ENCODE measurements at places on chromosomes 7 and 10.

- no peak for DNase-seq
Observed at GRCh38 chr10:106410331-106410730, 754.2 kb downstream of the SORCS1 start.

- no peak for DNase-seq
Observed at GRCh38 chr7:110633313-110633712, 457.6 kb upstream of the LRRN3 start.

GRCh38 chr10:128429835-128430513 is 303.8 kb upstream of the MKI67 start:
- DNase-seq = peak; percentile 12

GRCh38 chr10:48904861-48905260 is 34.8 kb downstream of the LRRC18 start:
- DNase-seq = no peak

- DNase-seq = no peak
Observed at GRCh38 chr10:45410807-45411606, 37.0 kb downstream of the ALOX5 start.

- DNase-seq = no peak
Observed at GRCh38 chr10:108632144-108632543, 1291.2 kb downstream of the XPNPEP1 start.

DNA sequence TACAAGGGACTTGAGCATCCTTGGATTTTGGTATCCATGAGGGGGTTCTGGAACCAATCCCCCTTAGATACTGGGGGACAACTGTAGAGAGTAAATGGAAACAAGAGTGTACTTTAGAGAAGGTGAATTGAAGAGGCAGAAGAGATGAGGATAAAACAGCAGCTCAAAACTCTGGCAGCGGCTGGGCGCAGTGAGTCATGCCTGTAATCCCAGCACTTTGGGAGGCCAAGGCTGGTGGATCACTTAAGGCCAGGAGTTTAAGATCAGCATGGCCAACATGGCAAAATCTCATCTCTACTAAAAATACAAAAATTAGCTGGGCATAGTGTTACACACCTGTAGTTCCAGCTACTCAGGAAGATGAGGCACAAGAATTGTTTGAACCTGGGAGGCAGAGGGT is 218.7 kb downstream of the GALNT17 start:
- DNase-seq = no peak

DNA sequence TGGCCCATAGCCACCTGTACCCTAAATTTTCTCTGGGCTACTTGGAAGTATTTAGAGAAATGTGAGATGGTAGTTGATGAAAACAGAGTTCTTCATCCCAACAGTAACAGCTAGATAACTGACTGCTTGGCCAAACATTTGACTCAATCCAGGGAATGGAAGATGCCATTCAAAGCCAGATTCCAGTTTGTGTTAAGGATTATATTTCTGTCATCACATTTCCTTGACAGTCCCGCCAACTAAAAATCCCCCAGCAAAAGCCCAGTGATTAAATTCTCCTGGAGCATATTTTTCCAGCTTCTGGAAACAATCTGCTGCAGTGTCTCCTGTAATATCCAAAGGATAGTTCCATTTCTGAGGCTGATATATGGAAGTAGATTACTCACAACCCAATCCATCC is 45.4 kb upstream of the PTN start:
- DNase-seq = no peak
